Temporal lobe (tissue), 4 donors: ENCODE measurements at places on chromosomes 16 and 17. TPM values are rescaled to one million over a fixed set of nuclear protein-coding genes. Genes with fewer than 3 reads are reported as not detected.

CEMP1 gene
- total RNA-seq: not detected

EPX gene
- not detected for total RNA-seq

KRTAP2-2 gene
- total RNA-seq: not detected

ERN2 gene
- total RNA-seq: not detected

SDR42E2 gene
- total RNA-seq: under 0.01 TPM

ARHGAP44 gene
- 14.8 TPM for total RNA-seq

MYO1D gene
- 29.7 TPM for total RNA-seq

SLC13A2 gene
- not detected for total RNA-seq
